DMS153 (cell line): ENCODE measurements at places on chromosomes 11 and 22.

DNA sequence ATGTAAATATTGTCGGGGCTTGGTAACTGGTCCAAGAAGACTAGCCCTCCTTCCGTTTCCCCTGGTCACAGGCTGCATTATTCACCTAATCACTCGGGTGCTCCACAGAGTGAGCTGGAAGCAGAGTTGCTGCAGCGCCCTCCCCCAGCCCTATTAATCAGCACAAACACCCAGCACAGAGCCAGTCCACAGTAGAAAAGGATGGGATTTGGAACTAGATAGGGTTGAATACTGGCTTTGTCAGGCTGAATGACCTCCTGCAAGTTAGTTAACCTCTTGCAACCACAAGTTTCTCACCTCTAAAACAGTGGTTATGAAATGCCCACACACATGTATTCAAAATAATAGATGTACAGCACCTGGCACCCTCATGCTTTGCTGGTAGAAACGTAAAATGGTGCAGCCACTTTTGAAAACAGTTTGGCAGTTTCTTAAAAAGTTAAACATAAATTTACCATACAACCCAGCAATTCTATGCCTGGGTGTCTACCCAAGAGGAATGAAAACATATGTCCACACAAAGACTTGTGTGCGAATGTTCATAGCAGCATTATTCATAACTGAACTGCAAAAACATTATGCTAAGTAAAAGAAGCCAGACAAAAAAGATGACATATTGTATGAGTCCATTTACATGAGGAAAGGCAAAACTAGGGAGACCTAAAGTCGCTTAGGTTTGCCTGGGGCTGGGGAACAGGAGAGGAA, 31.7 kb upstream of the APLP2 start:
- no peak for DNase-seq

- no peak for DNase-seq
Observed at GRCh38 chr22:49882519-49883293, 29.1 kb downstream of the ZBED4 start.

GRCh38 chr11:114077482-114078305, 18.2 kb downstream of the ZBTB16 start:
- DNase-seq = no peak

DNA sequence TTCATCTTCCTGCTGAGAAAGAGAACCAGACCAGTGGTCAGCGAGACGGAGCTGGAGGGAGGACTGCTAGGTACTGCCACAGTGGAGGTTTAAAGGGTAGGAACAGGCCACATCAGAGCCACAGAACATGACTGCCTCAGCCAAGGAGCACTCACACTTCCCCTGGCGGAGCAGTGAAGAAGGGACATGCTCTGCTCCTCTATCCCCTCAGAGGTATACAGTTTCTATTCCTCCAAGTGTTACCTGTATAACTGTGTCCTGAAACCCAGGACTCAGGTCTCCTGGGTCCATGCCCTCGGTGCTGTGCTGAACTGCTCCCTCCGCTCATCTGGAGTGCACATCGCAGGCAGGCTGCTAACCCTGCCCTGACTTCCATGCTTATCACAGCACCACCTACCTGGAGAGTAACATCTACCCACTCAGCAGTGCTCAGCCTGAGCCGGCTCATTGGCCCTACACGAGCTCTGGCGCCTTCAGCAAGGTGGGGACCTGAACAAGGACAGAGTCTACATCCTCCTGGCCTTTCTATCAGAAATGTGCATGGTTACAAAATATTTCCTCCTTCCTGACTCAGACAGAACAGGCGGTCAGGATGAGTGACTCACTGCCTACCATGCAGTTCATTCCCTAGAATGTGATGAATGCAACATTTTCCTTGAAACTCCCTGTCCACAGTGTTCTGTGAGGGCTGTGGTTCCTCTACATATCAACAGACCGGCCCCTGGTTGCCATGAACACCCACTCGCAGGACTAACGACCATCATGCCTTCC, 52.9 kb downstream of the C11orf58 start:
- DNase-seq = no peak
